Activated CD8-positive, alpha-beta T cell treated with anti-CD3 and anti-CD28 coated beads, Interleukin-2, amount 10 ng/mL, durations not matched to agents 7 days and 5 days (primary cell): ENCODE measurements at places on chromosomes 3 and 15.

GRCh38 chr3:141949972-141950371, 73.5 kb downstream of the ATP1B3 start:
- DNase-seq = no peak

GRCh38 chr3:53473422-53473821, 21.0 kb upstream of the CACNA1D start:
- DNase-seq = no peak

DNA sequence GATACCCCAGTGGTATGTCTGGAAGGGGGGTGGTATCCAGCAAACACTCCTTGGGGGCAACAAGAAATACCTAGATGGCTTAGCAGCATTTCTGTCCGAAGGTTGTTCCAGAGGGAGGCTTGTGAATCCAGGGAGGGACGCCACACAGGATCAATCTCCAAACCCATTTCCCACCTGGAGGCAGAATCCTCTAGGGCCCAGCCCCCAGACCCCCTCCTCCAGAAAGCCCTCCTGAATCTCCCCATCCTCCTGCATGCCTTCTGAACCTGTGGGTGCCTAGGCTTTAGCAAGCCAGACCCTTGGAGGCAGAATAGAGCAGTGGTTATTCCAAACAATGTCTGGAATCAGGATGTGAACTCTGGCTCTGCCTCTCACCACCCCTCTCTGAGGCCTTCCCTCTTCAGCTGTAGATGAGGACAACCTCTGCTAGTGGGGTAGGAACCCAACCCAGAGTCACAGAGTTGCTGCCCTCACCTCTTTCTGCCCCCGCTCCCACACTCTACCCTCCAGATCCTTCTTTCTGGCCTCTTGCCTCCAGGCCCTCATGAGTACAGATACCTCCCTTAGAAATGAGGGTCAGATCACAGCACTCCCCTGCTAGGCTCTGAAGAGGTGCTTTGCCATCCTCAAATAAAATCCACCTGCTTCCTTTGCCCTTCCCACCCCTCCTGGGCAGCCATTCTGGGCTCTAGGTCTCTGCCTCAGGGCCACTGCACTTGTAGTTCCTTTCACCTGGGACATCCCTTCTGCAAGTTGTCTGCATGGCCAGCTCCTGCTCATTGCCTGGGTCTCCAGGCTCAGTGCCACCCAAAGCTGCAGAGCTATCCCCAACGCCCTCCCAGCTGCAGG, 8.1 kb downstream of the CISH start:
- DNase-seq = no peak

GRCh38 chr3:5644773-5645670, 457.5 kb downstream of the EDEM1 start:
- DNase-seq = no peak

DNA sequence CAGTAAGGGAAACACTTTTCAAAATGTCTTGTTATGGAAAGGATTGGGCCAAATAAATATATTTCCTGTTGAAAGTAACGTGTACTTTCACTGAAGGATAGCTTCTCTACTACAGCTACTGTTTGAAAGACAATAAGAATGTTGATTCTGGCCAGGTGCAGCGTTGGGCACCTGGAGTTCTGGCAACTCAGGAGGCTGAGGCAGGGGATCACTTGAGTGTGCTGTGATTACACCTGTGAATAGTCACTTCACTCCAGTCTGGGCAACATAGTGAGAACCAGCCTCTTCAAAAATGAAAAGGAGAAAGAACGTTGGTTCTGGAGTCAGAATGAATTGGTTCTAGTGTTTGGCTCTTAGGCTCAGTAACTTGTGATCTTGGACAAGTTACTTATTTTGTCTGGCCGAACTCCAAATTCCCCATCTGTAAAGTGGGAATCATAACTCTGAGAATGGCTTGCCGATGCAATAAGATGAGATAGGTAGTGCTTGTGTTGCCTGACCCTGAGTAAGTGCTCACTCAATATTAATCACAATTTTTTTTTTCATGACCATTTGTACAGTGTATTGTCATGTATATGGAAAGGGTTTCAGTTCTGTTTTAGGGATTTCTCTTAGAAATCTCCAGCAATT, 310.8 kb downstream of the PTPRG start:
- DNase-seq = no peak
